NCI-H1436 (cell line): ENCODE measurements at places on chromosomes 5 and 9.

- DNase-seq, result peak; percentile 13
Observed at GRCh38 chr9:99368341-99369326, 146.6 kb downstream of the SEC61B start.

- no peak for DNase-seq
Observed at GRCh38 chr9:110952540-110952859, 85.8 kb downstream of the LPAR1 start.

DNA sequence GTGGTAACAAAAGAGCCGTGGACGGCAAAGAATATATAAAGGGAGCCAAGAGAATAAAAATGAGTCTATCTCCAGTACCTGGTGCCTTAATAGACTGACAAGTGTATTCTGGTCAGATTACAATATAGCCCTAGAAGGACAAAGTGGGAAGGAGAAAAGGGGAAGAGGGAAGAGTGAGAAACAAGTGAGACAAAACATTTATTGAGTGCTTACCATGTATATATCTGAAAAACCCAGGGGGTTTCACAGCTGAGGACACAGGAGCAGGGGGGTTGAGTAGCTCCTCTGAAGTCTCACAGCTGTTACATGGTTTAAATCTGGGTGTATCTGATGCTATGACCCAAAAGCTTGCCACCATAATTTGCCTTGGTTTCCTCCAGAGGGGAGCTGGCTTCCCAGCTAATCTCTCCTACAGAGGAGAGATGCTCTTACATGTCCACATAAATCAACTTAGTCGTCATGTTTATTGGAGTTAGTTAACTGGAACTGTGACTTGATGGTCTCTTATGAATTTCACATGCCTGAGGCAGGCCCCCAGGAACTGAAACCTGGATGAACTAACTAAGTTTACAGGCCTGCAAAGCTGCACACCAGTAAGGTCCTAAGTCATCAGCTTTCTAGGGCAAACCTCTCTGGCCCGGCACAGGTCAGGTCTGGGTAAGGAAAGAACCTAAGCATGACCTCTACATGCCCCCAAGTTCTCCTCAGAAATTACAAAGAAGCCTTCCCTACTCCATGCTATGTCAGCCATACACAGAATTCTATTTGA lies 15.5 kb downstream of the SIL1 start:
- no peak for DNase-seq

DNA sequence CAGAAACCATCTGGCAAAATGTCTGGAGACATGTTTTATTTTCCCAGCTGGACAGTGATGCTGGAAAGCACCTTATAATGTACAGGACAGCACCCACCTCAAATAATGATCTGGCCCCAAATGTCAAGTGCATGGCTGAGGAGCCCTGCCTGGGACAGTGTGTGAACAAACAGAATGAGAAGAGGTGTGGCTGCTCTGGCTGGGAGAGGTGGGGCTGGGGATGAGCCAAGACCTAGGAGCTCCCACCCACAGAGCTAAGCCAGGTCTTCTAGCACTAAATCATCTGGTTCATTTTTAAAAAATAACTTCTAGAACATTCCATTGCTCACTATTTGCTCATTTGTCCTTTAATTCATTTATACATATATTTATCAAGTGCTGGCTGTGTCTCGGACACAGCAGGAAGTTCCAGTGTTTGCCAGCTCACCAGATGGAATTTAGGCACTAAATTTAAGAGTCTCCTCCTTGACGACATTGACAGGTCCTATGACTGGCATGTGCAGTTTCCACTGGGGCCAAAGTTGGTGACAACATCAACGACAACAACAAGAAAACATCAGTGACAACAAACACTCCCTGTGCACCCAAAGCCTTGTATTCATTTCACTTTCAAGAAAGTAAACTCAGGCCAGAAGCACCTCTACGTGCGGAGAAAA lies 59.1 kb downstream of the GTF3C4 start:
- no peak for DNase-seq

DNA sequence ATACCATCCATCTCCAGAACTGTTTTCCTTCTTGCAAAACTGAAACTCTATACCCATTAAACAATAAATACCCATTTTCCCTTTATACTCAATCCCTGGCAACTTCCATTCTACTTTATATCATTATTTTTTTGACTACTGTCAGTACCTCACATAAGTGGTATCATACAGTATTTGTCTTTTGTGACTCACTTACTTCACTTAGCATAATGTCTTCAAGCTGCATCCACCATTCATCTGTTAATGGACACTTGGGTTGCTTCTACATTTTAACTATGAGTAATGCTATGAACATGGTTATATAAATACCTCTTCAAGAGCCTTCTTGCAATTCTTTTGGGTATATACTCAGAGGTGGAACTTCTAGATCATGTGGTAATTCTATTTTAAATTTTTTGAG lies 11.6 kb upstream of the TYRP1 start:
- no peak for DNase-seq

DNA sequence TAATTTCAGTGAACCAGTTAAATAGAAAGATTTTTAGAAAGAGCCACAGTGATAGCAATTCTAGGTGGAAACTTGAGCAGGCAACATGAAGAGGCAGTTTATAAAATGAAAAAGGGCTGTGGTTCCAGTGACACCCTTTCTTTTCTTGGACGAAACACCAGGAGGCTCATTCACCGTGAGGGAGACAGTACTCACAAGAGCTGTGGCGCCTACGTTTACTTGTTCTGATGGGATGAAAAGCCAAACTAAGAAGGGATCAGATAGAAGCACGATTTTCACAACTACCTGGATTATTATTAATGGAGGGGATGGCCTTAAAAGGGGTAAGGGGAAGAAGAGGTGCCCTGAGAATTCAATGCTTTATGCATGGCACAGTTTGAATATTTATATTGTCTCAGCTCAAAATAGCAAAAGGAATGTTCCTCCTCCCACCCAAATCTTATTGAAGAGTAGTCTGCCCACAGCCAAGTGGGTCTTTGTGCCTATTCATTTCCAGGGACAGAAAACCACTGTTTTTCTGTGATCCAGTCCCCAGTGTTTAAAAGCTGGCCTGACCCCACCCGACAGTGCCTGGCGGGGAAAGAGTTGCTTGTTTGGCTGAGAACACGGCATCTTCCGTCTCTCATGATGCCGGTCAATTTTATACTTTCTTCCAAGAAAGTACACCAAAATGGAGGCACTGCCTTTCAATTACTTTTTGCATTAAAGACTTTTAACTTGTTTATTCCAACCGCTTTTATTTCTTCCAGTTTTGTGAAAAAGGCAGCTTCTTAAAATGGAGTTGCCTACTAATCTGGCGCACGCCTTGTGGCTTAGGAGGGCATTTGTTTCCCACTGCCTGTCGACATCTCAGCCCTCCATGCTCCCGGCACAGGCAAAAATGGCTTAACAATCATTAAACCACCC lies 51.9 kb downstream of the HABP4 start:
- DNase-seq, result no peak

DNA sequence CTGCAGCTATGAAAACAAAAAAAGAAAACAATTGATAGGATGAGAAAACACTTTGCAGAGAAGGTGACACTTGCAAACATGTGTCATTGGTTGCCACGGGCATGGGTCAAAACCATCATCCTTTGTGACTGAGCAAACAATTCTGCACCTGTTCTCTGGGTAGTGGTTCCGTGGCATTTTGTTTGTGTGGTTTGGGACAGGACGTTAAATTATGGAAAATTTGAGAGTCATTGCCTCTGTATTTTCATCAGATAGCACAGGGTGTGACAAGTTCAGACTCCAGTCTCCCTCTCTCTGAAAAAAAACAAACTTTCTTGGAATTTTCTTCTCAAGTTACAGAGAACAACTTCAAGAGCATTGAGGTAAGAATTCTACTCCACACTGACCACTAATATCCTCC lies 113.4 kb upstream of the HMHB1 start:
- DNase-seq, result no peak

- DNase-seq, result no peak
Observed at GRCh38 chr5:150603491-150603890, 37.0 kb upstream of the SYNPO start.

- DNase-seq, result peak; percentile 27
Observed at GRCh38 chr5:146947181-146947941, 68.8 kb upstream of the PPP2R2B start.

DNA sequence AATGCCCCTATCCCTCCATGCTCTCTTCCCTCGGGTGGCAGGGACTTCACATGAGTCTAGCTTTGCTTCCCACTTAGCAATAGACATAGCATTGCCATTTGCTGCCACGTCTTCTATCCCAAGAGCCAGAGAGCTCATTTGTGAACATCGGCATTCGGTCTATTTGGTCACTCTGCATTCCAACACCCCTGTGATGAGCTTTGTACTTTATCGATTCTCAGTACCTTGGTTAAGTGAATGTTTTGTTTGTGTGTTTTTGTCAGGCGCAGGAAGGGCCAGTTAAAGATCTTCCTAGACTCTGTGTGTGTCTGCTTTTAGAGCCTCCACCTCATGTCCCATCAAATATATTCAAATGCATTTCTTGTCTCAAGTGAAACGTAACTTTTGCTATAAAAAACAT lies 141.7 kb downstream of the TARS1 start:
- DNase-seq, result no peak

- no peak for DNase-seq
Observed at GRCh38 chr9:6761306-6761705, 3.5 kb downstream of the KDM4C start.

GRCh38 chr9:14445946-14446345 lies 132.0 kb upstream of the NFIB start:
- no peak for DNase-seq

DNA sequence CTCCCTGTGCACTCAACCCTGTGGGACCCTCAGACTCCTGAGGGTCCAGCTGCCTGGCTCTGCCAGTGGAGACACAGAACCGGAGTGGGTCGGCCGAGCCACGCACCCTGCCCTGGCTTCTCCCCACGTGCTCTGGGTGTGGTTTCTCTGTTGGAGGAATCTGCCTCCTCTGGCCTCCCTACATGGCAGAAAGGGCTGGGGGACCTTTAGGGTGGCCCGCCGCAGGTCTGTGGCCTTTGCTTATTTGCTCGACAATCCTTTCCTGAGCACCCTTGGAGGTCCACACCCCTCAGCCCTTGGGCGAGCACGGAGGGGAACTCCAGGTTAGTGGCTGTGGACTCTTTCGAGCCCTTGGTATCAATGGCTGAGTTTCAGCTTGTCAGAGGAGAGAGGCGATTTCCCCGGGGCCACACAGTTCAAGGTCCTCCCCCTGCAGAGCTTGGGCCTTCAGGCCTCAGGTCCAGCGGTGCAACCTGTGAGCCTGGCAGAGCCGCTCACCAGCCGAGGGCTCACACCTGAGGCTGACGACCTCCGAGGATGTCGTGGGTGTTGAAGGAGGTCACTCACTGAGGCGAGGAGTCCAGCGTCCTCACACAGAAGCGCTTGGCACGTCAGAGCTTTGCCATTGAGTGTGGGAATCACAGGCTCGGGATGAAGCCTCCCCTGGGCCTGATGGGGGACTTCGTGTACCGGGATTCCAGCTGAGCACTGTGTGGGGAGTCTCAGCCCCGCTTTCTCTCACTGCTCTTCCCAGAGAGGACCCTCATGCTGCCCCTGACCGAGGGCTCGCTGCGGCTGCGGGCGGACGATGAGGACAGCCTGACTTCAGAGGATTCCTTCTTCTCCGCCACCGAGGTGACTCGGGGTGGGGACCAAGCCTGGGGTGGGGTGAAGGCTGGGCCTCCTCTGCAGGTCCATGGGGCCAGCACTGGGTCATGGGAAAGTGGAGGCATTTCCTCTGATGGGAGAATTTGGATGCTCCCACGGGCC lies 20.8 kb upstream of the DOLPP1 start:
- DNase-seq, result no peak

DNA sequence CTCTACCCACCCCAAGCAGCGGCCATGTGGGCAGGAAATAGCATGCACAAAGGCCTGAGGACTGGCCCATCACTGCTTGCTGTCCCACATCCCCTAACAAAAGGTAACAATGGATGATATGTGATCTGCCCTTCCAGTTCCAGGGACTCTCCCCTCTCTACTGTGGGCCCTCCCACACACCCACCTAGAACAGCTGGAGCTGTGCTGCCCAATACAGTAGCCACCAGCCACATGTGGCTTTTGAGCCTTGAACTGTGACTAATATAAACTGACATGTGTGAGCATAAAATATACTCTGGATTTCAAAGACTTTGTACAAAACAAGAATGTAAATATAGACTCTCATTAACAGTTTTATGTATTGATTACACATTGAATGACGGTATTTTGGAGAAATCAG lies 78.1 kb downstream of the C5orf15 start:
- DNase-seq, result no peak

DNA sequence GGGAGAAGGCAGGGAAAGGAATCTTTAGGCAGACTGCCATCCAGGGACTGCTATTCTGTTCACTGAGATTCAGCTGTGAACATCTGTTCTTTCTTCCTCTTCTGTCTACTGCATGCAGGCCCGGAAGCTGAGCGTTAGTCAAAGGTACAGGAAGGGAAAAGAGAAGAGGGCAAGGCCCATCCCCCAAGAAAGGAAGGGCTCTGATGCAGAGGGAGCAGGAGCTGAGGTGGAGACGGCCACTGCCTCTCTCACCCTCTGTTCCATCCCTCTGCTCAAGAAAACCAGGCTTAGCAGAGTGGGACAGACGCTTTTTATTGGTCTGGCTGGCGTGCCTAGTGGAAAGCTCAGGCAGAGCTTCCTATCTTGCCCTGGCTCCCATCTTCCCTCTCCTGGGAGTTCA lies 57.6 kb downstream of the PFDN1 start:
- no peak for DNase-seq

DNA sequence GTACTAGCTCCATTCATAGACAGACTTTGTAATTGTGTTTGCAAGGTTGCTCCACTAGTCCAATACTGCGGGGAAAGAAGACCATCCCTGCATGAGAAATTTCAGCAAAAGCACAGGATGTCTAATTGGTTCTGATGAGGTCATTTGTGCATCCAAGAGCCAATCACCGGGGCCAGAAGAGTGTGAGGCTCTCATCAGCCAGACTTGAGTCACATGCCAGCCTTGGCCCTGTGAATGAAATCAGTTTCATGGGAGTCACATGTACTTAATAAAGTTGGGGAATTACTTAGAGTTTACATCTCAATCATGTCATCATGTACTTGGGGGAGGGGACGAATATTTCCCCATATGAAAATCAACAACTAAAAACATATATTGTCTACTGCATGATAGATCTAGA lies 1236.0 kb downstream of the MAT2B start:
- no peak for DNase-seq

DNA sequence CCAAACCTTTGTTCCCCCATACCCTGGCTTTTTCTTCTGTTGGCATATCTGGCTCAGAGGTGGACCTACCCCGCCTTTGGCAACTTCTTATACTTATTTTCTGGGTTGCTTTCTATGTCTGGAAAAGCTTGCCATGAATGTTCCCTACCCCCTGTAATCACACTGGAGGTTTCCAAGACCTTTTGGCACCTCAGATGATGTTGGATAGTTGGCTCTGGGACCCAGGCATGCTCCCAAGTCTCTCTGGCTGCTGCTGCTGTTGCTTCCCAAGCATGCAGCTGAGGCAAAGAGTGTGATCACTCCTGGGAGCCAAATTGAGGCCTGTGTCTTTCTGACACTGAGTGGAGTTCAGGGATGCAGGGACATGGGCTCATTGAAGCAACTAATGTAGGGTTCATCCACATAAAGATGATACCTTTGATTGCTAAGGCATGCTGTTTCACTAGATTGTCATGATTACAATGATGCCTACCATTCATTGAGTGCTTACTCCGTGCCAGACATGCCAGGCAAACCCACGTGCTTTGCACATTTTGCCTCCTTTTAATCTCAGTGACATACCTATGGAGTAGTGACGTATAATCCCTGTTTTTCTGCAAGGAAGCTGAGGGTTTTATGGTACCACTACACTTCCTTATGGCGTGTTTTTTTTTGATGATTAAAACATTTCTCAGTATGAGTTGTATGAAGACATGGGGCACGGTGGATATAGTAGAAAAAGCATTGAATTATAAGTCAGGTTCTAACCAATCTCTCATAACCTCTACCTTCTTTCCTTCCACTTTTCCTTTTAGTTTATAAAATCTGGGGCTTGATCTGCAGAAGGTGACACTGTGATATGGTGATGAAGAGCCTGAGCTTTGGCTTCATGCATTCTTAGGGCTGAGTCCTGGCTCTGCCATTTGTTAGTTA lies 73.1 kb downstream of the ARHGAP26 start:
- DNase-seq, result no peak
